T47D (cell line): ENCODE measurements at places on chromosomes 13 and 19.
A peak's percentile ranks its signal among the peaks of the same experiment; 100 is the strongest.

GRCh38 chr13:61039302-61039701, 376.3 kb downstream of the PCDH20 start:
- no peak for DNase-seq

- no peak for DNase-seq
Measured at GRCh38 chr19:16649734-16650133, 10.2 kb downstream of the SMIM7 start.

DNA sequence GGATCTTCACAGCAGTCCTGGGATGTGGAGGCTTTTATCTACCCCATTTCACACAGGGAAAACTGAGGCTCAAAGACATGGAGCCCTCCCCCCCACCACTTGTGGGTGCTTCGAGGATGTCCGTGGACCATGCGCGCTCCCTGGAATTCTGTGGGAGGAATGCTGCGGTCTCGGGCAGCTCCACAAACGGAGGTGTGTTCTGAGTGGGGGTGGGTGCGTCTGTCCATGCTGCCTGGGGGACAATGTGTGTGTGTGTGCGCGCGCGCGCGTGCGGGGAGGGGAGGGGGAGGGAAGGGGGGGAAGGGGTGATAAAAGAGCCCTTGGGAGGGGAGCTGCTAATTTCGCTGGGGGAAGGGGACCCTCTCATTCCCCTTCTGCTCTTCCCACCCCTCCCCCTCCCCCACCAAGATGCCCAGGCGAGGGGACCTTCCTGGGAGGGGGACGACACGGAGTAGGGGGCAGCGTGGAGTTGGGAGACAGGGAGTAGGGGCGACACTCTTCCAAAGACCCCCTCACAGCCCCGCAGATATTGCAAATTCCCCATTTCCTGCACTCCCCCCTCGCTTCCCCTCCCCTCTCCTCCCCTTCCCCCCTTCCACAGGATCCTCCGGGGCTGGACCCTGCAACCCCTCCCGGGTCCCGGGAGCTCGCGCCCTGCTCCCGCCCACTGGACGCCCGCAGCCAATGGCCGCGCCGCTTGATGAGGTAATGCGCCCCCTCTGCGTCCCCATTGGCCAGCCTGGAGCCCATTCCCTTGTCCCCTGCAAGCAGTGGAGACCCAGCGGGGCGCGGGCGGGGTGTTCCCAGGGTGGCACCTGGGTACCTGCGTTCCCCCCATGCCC, 18.9 kb upstream of the ZNRF4 start:
- DNase-seq: peak; percentile 43

- DNase-seq: no peak
Measured at GRCh38 chr19:10846500-10847202, 1.6 kb upstream of the C19orf38 start.

- no peak for DNase-seq
Measured at GRCh38 chr19:409516-410242, 732 bp upstream of the C2CD4C start.

DNA sequence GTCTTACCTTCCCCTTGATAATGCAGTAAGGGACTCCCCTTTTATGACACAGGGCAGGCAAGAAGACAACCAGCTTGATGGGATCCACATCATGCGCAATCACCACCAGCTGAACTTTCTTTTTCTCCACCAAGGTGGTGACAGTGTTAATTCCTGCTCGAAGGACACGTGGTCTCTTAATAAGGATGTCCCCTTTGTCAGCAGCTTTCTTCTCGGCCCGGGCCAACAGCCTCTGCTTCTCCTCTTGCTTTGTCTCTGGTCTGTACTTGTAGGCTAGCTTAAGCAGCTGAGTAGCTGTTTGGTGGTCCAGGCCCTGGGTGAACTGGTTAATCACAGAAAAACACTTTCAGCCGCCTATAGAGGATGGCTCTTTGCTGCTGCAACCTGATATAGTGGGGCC, 8.0 kb downstream of the ZNF431 start:
- no peak for DNase-seq

DNA sequence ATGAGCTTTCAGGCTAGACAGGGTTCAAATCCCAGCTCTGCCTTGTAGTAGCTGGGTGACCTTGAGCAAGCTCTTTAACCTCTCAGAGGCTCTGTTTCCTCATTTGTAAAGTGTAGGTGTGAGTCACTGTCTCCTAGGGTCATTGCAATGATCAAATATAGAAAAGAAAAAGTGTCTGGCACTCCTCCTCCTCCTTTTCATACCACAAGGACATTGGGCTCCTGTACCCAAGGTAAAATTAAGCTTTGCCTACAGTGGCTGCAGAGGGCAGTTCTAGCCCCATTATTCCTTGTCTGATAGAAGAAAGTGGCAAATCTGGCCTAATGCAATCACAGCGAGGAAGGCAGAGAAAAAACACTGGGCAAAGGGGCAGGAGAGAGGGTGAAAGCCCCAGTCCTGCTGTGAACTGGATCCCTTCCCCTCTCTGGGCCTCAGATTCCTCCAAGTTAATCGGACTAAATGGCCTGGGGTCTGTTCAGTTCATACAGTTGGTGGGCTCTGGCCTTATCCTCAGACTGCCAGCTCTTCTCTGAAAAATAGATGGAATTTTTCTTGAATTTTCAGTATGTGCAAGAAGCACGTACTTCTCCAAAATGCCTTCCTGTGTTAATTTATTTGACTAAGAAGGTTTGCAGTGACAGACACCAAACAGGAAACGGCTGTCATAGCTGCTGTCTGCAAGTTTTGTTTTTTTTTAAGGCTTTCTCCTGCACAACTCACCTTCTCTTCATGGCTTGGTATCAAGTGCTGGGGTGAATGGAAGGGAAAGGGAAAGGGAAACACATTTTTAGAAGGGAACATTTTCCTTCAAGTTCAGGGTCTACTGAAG, 35.3 kb downstream of the RGCC start:
- no peak for DNase-seq

GRCh38 chr13:46320821-46321220, 66.2 kb downstream of the RUBCNL start:
- DNase-seq: no peak

GRCh38 chr13:102825921-102826706, 19.7 kb upstream of the ERCC5 start:
- DNase-seq: no peak

DNA sequence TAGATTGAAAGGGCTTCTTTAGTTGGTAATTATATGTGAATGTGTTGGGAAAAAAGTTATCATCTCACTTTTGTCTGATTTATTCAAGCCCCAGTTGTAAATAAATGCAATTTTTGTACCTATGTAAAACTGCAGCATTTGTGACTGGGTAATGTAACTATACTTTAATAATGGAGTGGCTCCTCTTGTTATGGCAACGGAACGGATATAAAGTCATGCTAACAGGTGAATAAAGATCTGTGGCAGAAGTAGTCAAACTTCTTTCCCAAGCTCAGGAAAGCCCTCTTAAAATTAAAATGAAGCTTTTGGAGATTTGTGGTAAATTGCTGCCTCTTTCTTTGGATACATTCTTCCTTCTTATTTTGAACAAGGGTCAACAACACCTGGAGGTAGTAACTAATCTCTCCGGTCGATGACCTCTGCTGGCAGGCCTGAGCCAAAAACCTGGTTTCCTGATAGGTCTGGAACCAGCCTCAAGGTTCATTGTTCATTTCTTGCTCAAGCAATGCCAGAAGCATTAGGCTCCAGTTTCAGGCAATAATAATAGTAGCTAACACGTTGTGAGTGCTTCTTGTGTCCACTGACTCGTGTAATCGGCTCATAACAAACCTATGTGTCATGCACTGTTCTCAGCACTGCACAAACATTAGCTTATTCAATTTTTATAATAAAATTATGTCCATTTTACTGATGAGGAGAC, 313.4 kb upstream of the DACH1 start:
- no peak for DNase-seq
